HAP-1 (cell line): ENCODE measurements at places on chromosomes 11 and 22.

DNA sequence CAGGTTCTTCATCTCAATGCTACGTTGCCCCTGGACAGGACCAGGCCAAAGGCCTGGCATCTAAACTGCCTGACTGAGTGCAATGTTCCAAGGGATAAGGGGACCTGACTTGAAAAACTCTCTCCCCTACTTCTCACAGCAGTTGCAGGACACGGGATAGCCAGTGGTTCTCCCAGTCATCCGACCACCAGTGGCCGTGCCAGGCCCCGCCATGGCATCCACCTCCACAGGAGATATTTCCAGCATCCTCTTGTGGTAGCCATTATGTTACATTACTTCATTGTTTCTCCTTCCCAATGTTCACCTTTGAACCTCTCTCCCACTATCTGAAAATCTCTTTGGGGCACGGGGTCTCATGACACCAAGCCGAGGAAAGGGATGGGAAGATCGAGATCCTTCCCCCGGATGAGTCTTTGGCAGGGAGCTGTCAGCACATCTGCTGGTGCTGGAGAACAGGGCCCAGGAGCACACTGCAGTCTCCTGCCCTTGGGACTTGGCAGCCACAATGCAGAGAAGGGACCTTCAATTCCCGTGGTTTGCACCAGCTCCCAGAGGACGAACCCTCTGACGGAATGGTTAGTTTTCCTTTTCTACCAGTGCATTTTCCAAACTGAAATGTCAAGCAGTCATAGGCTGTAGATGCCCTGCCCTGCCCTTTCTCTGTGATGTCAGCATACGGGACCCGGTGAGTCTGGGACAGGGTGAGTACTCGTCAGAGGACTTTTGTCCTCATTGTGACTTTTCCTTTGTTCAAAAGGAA, 121.2 kb downstream of the ETS1 start:
- no peak for DNase-seq

DNA sequence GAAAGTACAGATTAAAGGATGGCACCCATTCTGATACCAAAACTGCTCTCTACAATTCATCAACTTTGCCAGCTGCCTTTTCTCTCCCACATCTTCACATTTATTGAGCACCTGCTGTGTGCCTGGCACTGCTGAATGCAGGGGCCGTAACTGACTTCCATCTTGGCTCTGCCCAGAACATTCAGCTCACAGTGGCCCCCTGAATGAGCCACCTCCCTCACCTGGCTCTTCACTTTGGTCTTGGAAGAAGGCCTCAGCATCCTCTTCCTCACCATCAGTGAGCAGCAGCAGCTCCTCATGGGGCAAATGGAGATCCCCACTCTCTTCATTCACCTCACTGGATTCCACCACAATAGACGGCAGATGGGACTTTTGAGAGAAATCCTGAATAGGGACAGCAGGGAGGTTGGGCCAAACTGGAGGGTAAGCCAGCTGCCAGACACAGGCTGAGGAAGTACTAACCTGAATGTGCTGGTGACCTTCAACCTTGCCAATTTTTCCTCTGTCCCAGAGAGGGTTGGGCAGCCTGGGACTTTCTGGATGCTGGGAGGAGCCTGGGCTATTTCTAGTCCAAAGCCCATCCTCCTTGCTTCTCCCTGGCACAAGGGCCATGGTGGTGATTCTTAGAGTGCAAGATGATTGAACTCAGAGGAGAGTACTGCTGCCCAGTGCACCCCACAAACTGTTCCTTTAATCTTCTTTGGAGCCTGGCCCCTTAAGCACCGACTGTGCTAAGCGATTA, 1.9 kb upstream of the UQCC3 start:
- peak; percentile 56 for DNase-seq

- DNase-seq, result no peak
These were observed 20.4 kb downstream of the ZNRF3 start for GRCh38 chr22:28903729-28904128.

DNA sequence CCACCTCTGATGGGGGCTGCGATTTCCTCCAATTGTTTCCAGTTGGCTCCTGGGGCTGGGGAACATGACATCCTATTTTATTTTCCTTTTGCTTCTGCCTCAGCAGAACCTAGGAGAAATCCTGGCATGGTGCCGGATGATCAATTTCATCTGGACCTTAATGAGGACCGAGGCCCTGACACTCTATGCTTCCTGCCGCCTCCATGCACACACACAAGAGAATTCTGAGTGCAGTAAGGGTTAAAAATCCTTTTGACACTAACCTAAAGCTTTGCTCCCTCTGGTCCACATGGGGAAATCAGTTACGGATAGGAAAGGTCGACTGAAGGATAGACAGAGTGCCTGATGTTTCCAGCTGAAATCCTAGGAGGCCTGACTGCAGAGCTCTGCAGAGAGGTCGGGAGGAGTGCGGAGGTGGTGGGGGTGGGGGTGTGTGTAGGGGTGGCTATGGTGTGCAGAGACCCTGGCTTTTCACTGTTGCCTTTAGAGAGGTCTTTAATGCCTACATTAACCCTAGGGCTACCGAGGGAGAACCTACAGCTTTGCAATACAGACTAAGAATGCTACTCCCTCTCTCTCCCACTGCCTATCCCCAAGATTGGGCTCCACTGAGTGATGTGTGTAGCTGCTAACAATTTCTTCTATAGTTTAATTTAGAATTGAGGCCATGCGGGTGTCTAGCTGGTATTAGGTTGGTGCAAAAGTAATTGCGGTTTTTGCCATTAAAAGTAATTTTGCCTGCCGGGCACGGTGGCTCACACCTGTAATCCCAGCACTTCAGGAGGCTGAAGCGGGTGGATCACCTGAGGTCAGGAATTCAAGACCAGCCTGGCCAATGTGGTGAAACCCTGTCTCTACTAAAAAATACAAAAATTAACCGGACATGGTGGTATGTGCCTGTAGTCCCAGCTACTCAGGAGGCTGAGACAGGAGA, 53.6 kb upstream of the INCENP start:
- no peak for DNase-seq

DNA sequence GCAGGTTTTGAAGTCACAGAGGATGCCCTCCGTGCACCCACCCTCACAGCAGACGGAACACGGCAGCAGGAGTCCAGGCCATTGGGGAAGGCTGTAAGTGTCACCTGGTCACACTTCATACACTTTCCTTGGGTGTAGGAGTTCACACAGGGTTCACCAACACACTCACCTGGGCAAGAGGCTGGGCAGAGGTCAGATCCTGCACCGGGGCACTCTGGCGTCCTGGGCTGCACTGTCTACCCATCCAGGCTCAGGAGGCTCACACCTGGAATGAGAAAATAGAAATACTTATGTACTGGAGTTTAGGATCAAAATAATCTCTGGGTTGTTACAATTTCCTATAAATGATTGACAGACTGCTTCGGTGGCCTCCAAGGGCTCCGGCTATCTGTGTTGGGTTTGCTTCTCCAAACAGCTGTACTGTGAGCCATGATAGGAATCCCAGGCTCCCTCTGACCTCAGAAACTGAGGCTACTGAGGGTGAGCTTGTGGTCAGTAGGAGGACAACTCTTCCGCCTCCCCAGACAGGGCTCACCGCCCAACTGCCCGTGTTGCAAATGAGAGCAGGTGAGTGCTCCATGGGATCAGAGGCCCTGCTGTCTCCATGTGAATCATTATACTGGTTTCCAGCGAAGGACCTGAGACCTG, 20.1 kb upstream of the CARS1 start:
- no peak for DNase-seq

- DNase-seq, result no peak
These were observed 262.6 kb upstream of the SORL1-AS1 start for GRCh38 chr11:121715405-121715804.

- DNase-seq, result no peak
These were observed 766 bp downstream of the APOL2 start for GRCh38 chr22:36238373-36239149.
